ENCODE measurements at places on chromosomes 7 and 10.
A peak's percentile ranks its signal among the peaks of the same experiment; 100 is the strongest.

DNA sequence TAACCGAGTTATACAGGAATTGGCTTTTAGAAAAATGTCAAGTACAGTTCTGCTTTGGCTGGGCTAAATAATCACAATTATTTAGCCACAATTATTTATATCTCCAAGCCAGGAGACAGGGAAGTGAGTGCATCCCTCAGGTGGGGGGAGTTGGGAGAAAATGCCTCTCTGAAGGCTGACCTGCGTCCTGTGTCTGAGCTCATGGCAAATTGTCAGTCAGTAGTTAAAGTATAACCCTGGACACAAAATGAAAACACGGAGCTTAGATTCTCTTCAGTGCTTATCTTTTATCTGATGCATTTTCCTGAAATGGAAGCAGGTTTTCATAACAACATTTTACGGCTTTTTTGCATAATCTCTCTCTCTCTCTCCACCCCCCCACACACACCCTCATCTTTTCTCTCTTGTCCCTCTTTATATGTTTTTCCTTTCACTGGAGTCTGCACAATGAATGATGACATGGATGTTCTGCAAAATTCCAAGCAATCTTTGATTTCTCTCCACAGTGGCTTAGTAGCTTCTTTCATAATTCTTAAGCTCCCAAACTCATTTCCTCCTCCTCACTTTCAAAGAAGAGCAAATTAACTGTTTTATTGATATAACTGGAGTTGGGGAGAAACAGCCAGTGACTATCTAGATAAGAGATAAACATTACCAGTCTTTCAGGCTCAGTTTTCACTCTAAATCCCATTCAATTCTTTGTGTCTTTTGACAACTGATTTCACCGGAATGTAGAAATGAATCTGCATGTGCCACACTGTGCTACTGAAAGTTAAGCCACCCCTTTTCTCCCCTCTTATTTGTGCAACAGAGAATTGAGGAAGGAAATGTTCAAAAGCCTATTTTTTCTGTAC lies 521.4 kb upstream of the GHITM start:
- DNase-seq = no peak

GRCh38 chr10:74406006-74406405 lies 255.0 kb downstream of the ADK start:
- DNase-seq = no peak

DNA sequence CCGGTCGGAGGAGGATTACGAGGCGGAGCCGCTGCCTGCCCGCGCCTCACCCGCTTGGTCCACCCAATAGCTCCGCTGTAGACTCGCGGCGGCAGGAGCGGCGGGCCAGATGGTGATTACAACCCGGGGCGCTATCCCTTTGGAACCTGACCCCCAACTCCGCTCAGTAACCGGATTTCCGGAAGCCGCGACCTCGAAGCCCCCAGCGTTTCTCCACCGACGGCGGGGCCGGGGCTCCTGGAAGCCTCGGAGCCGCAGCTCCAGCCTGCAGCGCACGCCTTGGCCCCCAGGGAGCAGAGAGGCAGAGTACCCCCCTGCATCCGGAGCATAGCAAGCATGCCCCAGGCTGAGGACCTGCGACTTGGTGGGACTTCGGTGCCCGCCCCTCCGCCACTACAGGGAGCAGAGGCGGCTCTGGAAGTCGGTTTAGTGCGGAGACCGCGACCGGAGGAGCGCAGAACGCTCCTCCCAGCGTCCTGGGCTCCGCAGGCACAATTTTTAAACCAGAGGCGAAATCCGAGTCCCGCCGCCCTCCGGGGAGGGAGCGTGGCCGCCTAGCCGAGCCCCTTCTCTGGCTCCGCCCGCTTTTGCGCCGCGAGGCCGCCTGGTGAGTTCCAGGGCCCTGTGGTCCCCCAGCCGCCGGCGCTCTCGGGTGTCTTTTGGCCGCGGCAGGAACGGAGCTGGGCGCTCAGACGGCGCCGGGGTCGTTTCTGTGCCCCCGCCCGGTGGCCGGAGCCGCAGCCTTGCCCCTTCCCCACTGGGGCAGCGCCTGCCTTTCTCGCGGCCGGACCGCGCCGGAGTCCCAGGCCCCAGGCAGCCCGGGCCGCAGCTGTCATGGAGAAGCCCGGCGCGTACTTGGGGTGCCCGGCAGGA lies 28.2 kb upstream of the BMS1 start:
- DNase-seq = no peak

GRCh38 chr7:80151274-80151665 lies 16.6 kb downstream of the GNAI1 start:
- no peak for DNase-seq

DNA sequence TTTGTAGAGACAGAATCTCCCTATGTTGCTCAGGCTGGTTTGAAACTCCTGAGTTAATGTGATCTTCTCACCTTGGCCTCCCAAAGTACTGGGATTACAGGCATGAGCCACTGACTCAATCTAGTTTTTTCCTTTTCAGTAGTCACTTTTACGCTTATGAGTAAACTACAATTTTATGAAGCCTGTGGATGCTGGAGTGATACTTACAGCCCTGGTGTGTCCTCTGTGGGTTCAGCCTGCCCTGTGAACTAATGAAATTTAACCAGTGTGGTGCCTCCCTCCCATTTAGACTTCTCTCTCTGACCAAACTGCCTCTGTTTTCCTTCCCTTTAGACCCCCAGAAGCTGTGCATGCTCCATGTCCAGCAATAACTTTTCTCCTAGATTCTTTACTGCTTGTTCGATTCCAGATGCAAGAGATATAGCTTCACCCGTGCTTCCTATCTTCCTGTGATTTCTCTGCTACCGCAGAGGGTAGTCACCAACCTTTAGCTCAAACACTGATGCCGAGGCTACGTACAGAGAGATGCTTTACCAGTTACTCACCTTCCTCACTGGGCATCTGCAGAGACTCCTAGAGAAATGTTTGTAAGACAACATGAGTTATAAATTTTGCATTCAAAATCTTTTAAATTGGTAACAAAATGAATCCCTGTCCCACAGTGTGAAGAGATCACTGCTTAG lies 90.8 kb downstream of the KIAA1217 start:
- DNase-seq = no peak

DNA sequence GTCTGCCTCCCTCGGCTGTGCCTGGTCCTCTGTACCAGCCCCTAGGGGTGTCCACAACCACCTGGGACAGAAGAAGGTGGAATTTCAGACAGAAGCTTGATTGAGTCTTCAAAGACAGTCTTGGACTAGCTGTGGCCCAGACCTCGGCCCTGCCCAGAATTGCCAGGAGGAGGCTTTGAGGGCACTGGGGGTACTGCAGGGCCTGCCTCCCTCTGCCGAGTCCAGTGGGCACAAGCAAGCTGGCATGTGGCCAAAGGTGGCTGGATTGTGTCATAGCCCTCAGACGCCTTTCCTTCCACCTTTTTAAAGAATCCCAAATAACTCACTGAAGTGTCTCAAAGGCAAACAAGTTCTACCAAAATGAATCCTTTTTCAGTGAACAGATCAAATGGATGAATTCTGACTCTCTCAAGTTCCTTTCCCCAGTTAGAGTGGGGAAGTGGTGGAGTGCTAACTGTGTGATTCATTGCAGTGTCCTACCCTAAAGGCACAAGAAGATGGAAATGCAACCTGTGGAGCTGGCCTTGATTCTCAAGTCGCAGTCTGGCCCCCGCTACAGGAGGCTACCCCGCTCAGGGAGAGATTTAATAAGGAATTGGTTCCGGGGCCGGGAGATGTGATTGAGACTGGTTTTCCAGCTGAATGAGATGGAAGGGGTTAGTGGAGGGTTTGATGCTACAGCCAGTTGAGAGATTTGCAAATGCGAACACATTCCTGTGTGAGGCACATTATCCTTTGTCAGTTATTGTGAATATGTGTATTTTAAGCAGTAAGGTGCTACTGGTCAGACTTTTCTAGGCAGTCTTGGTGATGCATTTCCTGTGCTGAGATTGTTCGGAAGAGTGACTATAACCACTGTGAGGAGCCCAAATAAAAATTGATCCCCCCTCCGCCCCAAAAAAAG lies 28.8 kb upstream of the SLC26A4 start:
- no peak for DNase-seq

DNA sequence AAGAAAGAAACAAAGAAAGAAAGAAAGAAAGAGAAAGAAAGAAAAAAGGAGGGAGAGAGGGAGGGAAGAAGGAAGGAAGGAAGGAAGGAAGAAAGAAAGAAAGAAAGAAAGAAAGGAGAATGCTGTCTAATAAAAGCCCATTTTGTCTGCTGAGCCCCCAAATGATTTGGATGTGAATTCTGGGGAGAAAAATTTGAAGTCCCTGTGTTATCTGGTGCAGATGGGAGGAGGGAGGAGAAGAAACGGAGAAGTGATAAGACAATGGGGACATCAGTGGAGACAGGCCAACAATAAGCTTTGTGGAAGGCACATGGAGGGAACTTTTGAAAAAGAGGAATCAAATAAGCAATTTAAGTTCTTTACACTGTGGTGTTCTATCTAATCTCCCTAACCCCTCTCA lies 24.6 kb upstream of the TMEM273 start:
- DNase-seq = no peak

DNA sequence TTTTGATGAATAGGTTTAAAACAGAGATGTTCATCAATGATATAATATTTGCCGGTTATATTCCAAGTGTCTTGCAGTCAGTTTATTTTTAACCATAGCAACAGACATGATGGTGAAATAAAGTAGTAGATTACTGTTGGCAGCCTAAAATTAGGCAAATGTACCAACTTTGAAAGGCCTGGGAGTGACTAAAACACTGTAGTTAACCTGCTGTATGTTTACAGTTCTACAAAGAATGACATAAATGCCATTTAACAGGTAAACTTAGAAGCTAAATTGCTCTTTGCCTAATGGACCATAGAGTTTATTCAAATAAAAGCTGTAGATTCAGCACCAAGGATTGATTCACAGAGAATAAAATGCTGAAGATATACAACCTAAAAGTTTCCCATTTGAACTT lies 64.1 kb downstream of the PHTF2 start:
- peak; percentile 55 for DNase-seq

DNA sequence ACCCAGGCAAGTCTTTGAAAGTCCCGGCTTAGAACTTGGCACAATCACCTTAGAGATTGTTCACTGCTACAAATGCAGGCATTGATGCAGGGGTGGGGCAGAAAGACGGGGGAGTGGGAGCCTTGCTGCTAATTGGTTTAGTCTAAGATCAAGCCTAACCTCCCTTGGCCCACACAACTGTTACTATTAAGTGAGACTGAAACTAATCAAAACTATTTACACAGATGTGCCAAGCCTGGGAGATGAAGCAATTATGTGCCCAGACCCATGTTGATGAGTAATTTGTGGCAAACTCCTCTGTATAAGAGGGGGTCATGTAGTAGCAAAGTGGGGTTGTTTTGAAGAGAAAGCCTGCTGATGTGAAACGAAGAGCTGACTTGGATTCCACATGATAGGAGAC lies 178.2 kb upstream of the ITGB1 start:
- DNase-seq = no peak

DNA sequence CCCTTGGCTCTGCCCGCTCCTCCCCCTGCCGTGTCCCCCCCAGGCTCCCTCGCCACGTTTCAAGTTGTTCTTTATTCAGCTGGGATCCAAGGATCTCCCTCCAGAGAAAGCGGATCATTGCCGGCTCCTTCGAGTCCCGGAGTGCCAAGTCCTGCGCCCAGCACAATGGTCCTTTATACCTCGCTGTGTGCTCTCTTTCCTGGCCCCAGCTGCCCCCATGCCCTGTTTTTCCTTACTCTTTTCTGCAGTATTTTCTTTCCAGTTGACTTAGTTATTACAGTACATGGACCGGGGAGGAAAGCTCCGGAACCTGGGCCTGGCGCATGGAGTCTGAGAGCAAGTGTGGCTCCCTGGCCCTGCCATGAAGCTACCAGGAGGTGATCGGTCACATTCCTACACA lies 88.1 kb upstream of the KMT2C start:
- no peak for DNase-seq

DNA sequence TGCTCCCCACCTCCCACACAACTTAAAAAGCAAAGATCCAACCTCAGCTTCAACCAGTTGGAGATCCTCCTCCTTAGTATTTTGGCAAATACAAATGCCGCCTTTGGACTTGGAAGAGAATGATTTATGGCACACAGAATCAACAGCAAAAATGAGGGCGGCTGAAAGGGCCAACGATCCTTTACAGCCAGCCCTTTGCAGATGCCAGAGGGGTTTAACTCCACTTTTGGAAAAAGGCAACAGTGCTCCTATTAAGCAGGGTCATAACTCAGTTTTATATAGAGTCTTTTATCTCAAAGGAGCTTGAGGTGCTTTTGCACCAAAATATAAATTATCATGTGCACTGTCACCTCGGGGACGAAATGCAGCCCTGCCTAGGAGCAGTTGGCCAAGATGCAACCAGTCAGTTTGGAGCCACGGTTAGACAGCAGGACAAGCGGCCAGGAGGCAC lies 56.7 kb upstream of the JCAD start:
- DNase-seq = no peak

Data from COR-L47 (cell line).